ENCODE measurements at places on chromosomes 7 and 10.

- DNase-seq, result no peak
Measured at GRCh38 chr10:128470321-128470965, 344.2 kb upstream of the MKI67 start.

- DNase-seq, result no peak
Measured at GRCh38 chr10:62640411-62640810, 164.1 kb upstream of the ADO start.

GRCh38 chr7:42991024-42991423 lies 58.8 kb downstream of the MRPL32 start:
- no peak for DNase-seq

DNA sequence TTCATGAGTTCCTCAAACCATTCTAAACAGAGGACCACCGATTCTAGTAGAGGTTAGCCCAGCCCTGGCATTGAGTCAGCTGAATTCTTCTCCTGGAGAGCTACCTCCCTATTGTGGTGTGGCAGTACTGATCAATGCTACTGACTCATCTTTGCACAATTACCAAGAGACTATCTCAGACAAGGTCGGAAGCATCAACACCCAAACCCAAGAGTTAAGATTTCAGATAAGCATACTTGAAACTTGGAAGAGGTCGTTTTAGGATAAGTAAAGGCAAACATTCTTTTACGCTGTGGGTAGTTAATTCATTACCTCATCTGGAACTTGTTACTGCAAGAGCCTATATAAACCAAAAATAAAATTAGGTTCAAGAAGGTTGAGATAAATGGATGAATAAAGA lies 154.6 kb upstream of the NRBF2 start:
- no peak for DNase-seq

DNA sequence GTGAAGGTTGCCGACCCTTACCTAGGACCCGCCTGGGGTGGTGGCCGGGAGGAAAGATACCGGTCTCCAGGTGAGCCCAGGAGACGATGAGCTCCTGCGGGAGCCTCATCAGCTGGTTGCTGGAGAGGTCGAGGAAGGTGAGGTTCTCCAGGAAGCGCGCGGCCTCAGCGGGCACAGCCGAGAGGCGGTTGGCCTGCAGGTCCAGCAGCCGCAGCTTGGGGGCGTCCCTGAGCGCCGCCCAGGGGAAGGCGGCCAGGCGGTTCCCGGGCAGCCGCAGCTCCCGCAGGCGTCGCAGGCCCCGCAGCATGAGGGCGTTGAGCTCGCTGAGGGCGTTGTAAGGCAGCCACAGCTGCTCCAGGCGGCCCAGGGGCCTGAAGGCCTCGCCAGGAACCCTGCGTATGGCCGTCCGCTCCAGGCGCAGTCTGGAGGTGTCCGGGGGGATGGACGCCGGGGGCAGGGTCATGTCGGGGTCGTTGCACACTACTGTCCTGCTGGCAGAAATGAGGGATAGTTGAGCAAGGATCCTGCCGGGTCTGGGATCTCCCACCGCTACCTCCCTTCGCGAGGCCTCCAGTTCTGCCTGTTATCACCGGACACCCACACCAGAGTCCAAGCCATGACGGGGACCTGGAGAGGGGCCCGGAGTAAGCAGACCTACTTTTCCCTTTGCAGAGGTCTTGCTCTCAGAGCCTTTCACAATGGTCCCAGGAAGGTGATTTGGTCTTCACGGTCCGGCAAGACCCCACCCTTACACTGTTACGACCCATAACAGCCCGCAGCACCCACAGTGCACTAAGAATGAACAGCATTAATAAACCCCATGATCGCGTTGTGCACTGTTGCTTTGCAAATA lies 3.9 kb downstream of the LRIT1 start:
- DNase-seq, result no peak

All from hematopoietic multipotent progenitor cell treated with erythropoietin and hydrocortisone succinate and interleukin-3 and kit ligand, for 15 days (in vitro differentiated cells).